ENCODE measurements at places on chromosomes 6 and 20.

- no peak for DNase-seq
Measured at GRCh38 chr6:6581054-6581453, 7.5 kb upstream of the LY86 start.

DNA sequence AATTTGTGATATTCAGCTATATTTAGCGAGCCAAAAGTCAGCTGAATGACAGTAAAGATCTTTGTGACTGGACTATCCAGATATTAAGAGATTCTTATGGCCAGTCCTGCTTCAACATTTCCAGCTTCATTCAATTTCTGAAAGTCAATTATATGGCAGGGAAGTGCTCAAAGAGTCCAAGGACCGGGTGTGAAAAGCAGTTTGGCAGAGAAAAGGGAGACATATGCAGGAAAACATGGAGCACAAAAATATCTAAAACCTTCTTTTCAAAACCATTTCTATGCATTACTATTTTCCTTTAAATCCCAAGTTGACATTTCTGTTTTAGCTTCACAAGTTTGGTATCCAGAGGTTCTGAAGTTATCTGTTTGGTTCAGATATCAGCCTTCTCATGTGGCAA is 5.0 kb downstream of the MPC1 start:
- DNase-seq, result no peak

- no peak for DNase-seq
Measured at GRCh38 chr6:131744432-131745287, 33.8 kb upstream of the CTAGE9 start.

DNA sequence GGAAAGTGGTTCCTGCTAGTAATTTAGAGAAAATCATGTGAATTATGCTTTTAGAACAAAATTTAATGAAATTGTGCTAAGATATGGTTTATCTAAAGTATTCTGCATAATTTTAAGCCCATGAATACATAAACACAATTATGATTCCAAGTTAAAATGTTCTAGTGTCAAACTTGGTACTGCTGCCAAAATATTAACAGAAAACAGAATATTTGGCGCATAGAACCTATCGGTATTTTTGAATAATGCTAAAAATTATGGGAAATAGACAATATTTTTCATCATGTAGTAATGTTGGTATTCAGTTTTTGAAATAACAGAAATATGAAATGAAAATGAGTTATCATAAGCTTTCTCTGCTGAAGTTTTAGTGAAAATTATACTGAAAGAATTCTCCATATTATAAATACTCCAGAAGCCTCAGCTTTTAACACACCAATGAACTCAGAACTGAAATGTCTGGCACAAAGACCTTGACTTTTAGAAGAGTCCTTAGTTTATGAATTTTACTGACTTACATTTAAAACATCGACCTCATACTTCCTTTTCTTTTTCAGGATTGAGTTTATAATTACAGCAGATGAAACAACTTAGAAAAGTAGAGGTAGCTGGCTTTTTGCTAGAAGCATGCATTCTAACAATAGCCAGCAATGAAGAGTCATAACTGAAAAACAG is 1192.3 kb upstream of the GJE1 start:
- no peak for DNase-seq

DNA sequence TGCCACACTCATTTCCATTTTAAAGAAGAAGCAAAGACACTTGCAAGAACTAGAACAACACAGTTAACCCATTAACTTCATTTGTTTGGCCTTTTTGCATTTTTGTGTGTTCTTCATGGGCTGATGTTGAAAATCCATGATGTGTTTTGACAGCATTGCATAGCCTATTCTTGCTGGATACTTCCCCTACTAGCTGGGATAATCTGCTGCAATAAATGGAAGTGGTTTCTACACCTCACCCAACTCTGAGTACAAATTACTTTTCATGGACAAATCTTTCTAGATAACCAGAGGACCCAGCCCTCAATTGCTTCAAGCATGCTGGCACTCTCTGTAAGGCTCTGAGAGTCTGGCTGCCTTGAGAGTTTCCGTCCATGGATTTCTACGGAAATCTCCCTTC is 26.5 kb downstream of the CST9L start:
- no peak for DNase-seq

GRCh38 chr6:100475554-100476320 is 11.0 kb upstream of the SIM1 start:
- DNase-seq, result no peak
